ENCODE measurements at places on chromosomes 5 and 9.

DNA sequence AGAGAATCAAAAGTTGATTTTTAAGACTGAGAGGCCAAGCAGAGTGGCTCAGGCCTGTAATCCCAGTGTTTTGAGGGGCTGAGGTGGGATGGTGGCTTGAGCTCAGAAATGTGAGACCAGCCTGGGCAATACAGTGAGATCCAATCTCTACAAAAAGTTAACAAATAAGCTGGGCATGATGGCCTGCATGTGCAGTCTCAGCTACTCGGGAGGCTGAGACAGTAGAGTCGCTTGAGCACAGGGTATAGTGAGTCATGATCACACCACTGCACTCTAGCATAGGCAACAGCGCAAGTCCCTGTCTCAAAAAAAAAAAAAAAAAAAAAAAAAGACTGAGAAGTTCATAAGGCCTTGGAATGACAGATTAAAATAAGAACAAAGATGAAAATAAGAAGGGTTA lies 177.2 kb downstream of the TMEM232 start:
- DNase-seq = no peak

DNA sequence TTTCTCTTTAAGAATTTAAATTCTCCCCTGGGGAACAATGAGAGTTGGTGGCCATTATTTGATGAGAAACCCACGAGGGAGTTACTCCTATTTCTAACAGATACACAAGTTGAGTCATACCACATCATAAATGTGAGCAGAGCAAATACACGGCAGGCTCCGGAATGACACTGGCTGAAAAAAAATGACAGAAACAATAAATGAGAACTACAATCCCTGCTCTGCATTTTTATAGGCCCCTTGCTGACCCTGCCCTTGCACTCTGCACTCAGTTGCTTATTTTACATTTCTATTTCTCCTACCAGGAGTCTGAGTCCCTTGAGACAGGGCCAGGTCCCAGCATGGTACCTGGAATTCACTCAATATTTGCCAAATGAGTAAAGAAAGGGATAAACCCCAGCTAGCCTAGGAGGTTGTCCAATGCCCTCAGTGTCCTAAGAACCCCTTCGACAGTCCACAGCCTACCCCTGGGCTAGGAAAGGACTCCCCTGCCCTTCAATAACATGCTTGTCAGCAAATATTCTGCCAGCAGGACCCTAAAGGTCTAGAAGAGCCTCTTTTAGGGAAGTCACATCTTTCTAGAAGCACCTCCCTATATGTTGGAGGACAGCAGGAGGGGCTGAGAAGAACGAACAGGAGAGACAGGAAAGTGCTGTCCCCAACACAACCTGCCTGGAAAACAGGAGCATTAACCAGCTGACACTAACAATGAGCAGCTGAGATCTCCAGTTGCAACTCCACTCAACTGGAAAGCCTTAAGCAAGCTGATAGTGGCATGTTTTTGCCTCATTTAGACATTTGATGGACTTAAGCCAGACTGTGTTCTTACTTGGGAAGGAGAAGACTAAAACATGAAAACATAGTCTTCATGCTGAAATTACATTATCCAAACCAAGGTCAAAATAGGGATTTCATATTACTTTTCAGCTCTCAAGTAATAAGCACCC lies 191.2 kb downstream of the ACTL7B start:
- no peak for DNase-seq

DNA sequence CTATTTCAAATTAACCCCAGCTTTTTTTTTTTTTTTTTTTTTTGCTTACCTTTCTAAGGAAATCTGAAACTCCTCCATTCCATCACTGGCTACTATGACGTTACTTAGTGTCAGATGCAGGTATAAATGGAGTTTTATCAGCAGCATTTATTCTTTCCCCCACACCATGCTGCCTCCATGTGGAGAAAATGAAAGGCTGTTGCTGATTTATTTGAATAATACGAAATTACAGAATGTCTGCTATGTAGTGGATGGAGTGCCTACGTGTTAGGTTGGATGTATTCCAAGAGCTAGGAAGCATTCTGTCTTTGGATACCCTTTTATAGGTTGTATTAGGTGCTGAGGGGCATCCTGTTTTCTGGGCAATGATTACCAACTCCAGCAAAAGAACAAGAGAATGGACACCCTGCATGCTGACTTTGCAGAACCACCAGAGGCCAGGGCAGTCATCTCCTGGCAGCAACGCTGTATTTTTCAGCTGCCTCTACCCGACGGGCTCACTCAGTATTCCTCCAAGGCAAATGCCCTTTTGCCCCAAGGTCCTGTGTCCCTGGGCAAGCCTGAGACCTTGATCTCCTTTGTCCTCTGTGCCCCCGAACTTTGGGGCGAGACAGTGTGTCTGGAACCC lies 199.5 kb downstream of the ALDH1A1 start:
- peak; percentile 2 for DNase-seq

DNA sequence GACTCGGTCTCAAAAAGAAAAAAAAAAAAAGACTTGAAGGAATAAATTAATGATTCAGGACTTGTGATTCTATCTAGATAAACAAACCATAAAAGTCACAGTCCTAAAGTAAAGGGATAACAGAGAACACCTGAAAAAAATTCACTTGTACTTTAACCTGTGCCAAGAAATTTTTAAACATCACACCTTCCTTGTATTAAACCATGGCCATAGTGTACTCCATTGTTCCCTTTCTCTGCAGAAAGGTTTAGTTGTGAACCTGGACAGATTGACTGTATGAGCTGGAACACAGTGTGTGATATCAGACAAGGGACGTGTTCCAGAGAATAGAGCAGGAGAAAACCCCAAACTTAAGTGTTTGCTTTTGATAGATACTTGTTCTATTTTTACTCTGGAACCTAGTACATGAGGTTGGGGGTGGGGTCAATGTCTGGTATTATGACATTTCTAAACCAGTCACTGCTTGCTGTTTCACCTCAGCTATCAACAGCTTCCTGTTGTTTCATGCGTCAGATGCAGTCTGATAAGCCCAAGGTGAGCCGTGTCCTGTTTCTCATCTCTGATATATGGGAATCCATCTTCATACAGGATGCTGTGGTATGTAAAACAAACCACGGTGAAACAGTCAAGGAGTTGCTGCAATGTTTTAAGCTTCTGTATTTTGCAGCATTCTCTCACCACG lies 62.5 kb upstream of the ITGA1 start:
- DNase-seq = peak; percentile 83

- no peak for DNase-seq
Measured at GRCh38 chr5:173950829-173951228, 38.1 kb upstream of the C5orf47 start.

GRCh38 chr9:113616116-113616515 lies 152.6 kb downstream of the RGS3 start:
- no peak for DNase-seq

DNA sequence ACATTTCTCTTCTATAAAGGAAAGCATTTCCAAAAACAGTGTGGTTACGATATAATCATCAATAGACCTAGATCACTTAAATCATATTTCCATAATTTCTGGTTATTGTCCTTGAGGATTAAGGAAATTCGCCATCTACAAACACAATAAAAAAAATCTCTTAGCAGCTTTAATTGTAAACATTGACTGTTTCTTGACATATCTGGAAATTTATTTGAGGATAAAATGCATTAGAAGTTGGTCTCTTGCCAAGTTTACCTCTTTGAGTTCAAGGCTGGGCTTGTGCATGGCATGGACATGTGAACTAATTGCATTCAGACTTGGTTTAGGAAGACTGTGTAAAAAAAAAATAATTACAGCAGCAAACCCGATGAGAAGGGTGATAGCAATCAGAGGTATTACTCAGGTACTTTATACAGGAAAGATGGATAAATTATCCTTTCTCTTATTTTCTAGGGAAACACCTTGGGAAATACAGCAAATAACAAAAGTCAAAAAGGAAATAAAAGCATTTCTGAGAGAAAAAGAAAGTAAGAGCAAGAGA lies 237.9 kb downstream of the SLF1 start:
- DNase-seq = no peak

GRCh38 chr9:137371946-137372651 lies 50.9 kb downstream of the EXD3 start:
- no peak for DNase-seq

DNA sequence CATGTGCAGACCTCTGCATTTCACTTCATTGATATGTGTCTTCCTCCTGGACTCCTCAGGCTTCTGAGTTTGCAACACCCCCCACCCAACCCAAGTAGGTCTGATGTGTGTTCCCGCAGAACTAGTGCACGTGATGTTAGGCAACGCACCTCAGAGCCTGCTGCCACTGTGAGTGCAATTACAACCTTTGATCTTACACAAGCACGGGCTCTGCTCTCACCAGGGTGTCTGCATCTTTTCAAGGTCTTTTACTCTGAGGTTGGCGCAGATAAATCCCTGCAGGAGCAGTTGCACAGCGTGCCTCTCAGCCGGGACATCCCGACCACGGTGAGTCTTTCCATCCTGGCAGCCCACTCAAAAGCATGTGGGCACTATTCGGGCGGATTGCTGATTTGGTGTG lies 80.1 kb downstream of the EGFLAM start:
- no peak for DNase-seq

DNA sequence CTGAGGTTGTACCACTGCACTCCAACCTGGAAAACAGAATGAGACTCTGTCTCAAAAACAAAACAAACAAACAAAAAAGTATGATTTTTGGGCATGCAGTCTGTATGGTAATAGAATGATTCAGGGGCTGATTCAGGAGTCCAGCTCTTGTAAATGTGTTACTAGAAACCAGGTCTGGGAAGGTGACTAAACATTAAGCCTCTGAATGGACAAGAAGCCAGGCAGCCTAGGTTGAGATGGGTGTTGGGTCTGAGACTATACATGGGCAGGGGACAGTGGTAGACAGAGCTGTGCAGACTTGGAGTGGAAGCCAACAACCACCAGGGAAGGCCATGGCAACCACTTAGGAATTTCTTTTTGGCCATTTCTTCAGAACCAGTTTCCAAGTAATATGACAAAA lies 64.9 kb upstream of the TLE1 start:
- DNase-seq = no peak

DNA sequence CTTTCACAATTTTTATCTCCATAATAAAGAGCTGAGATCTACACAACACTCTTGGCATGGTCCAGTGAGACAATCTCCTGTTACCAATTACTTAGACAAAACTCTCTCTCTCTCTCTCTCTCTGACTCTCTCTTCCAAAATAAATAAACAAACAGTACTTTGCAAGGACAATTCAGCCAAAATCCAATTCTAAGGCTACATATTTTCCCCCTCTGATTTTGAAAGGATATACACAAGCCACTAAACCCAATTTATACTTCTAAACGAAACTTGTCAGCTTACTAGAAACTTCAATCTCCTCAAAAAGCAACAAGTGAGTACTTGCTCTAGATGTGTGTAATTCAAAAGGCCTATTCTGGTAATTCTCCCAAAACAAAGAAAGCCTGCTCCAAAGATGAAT lies 26.3 kb upstream of the TNPO1 start:
- no peak for DNase-seq

- DNase-seq = no peak
Measured at GRCh38 chr9:99606296-99606695, 215.4 kb upstream of the NR4A3 start.

GRCh38 chr5:172315587-172316493 lies 32.3 kb upstream of the UBTD2 start:
- no peak for DNase-seq

DNA sequence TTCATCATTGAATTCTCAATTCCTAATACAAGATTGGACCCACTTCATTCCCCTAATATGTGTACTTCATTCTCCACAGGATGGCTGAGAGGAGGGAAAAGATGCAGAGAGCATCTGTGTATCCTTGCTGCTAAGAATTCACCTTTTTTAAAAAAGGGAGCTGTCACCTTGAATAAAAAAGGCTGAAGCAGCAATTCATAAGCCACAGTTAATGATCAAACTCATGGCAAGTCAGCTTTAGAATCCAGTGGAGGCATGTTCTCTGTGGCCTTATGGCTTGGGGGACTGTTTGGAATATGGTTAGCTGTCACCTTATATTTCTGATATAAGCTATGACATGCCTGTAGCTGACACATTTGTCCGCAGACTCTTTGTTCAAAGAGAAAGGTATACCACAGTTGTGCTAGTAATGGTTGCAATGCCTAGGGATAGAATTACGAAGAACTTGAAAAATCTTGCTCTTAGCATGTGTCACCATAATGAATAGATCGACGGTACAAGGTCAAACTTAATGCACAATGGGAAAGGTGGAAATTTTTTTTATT lies 256.8 kb upstream of the TNC start:
- no peak for DNase-seq

DNA sequence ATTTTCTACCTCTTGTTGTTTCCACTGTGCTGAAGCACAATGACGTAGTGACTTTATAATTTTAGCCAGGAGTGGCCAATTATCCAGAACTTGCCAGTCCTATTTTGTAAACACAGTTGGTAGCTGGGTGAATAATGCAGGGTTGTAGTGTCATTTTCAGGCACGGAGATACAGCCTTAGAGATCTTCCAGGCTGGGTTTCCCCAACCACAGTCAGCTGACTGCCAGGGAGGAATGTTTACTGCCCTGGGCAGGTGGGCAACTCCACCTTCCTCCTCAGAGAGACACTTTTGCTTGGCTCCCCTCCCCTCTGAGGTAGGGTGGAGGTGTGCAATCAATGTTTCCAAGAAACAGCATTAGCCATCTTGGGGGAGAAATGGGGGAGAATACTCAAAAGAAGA lies 228.1 kb upstream of the NR4A3 start:
- no peak for DNase-seq

GRCh38 chr9:129624168-129624759 lies 1.7 kb upstream of the NTMT1 start:
- DNase-seq = peak; percentile 73

GRCh38 chr5:107203243-107203642 lies 467.5 kb downstream of the EFNA5 start:
- DNase-seq = peak; percentile 12

DNA sequence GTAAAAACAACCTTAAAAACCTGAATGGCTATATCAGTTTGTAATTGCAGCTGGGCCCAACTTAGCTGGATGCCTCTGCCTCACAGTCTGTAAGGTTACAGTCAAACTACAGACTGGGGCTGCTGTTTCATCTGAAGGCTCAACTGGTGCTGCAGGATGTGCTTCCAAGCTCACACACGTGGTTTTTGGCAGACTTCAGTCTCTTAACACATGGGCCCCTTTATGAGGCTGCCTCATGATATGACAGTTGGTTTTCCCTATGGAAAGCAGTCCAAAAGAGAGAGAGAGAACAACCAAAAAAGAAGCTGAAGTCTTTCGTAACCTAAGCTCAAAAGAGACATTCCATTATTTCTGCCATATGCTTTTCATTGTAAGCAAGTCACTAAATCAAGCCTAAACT lies 27.4 kb downstream of the CTSL start:
- no peak for DNase-seq

GRCh38 chr5:135034963-135035677 lies 1.1 kb upstream of the PITX1 start:
- peak; percentile 83 for DNase-seq

DNA sequence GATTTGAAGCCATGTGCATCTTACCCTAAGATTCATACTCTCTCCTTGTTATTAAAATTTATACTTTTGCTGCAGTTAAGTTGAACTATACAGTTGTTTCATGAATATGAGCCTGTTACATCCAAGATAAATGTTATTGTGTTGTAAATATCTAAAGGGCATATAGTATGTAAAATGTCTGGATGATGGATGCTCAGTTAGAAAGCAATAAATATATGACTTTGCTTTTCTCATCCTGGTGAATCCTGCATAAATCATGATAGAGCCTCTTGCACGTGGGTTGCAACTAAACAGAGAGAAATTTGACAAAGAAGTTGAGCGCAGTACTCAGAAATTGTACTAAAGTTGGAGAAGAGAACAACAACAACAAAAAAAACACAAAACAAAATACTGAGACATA lies 99.5 kb downstream of the PRDM9 start:
- DNase-seq = no peak
